Hepatic stellate cell (primary cell): ENCODE measurements at places on chromosomes 12 and 14.

- no peak for DNase-seq
Observed at GRCh38 chr14:70291396-70291795, 68.1 kb downstream of the COX16 start.

GRCh38 chr12:103373088-103373523, 122.7 kb downstream of the C12orf42 start:
- no peak for DNase-seq

DNA sequence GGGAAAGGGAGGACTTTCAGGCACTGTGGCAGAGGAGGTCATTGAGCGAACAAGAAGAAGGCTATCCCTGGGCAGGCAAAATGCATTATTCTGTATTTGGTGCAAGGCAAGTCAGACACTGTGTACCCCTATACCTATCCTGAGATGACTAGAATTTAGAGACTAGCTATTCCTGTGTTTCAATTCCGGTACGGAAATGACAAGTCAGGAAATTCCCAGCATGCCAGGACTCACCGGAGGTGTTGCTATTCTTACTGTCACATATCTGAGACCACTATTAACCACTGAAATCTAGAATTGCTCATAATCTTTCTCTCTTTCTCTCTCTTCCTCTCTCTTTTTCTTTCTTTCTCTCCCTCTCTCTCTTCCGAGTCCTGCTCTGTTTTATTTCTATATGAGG, 297.1 kb downstream of the PDZRN4 start:
- DNase-seq: no peak

GRCh38 chr12:10736463-10736862, 13.3 kb upstream of the YBX3 start:
- DNase-seq: no peak

DNA sequence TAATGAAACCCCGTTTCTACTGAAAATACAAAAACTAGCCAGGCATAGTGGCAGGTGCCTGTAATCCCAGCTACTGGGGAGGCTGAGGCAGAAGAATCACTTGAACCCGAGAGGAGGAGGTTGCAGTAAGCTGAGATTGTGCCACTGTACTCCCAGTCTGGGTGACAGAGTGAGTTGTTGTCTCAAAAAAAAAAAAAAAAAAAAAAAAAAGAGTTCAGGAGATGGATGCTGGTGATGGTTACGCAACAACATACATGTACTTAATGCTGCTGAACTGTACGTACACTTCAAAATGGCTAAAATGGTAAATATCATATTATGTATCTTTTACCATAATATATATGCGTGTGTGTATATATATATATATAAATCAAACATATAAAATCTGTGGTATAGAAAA, 29.0 kb downstream of the ACTN1 start:
- DNase-seq: no peak

- no peak for DNase-seq
Observed at GRCh38 chr14:33943096-33943883, 7.6 kb downstream of the EGLN3 start.

GRCh38 chr14:63633801-63634200, 7.9 kb downstream of the WDR89 start:
- DNase-seq: no peak

GRCh38 chr12:16187660-16188059, 89.8 kb downstream of the SLC15A5 start:
- no peak for DNase-seq
